ENCODE measurements at places on chromosomes 4 and X.
A peak's percentile ranks its signal among the peaks of the same experiment; 100 is the strongest.

DNA sequence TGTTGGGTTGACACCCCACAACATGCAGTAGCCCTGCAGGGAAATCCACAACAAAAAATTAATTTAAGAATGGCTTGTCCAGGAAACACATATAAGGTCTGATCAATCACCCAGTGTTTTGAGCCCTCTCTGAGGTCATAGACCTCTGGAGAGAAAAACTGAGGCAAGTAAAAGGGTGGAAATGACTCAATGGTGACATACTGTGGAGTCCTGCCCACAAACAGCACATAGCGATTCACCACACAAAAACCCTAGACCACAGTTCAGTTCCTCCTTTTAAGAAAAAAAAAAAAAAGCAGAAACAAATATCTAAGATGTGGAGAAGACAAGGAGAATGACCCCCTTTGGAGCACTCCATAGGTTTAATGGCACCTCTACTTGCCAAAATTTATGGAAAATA, 2691.0 kb downstream of the PCDH7 start:
- DNase-seq, result peak; percentile 19

DNA sequence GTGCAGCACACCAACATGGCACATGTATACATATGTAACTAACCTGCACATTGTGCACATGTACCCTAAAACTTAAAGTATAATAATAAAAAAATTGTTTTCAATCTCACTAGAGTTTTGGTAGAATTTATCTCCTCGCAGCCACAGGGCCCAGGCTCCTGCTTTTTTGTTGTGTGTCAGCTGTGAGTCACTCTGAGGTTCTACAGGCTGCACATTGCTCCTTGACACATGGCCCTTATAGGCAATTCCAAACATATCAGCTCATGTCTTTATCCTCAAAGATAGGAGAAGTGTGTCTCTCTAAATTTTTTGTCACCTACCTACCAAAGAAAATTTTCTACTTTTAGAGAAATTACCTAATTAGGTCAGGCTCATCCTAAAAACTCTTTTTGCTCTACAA, 252.1 kb upstream of the ADGRL3 start:
- peak; percentile 35 for DNase-seq

DNA sequence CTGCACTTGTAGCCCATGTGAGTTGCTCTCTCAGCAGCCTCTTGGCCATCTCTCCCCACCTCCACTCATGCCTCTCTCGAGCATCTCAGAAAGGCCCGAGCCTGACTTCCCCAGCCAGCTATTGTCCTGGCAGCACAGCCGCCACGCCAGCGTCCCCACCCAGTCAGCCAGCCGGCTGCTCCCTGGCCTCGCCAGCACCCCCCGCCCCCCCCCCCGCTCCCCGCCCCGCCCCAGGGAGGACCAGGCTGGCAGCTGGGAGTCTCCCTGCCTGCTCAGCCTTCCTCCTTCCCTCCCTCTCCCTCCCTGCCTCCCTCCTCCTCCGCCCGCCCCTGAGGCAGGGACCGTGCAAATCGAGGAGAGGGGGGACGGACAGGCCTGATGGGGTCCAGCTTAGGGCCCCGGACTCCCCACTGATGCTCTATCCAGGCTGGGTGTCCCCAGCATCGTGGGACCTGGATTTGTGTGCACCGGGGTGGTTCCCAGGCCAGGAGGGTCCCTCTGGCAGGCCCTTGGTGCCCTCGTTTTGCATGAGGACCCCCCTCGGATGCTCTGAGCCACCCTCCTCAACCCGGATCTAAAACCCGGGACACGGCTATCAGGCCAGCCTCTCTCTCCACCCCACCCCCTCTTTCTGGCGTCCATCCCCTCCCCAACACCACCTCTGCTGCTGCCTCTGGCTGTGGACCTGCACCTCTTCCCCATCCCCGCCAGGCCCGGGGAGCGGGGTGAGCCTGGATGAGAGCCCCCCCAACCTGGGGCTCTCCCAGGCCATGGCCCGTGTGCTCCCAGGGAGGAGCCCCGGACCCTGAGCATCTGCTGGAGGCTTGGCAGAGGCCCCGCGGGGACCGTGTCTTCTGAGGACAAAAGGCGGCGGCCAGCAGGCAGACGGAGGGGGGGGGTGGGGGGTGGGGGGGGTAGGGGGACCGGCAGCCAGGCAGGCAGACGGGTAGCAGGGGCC, at the start of gene GPR173:
GPR173 (plus strand) TSS at position 621 of the 958 bp plus-strand sequence. CDS start 27,833 bp downstream, outside the sequence.
- peak; percentile 80 for DNase-seq

GRCh38 chrX:153321381-153322124, at the start of gene PNMA6F:
TSS of gene PNMA6F (minus strand) at chrX:153321767. CDS start at chrX:153320674, 1,093 bp downstream.
- DNase-seq, result no peak

GRCh38 chr4:185774131-185774653, 37.8 kb downstream of the SORBS2 start:
- peak; percentile 24 for DNase-seq

GRCh38 chr4:63464393-63464792, 944.9 kb downstream of the TECRL start:
- DNase-seq, result no peak

DNA sequence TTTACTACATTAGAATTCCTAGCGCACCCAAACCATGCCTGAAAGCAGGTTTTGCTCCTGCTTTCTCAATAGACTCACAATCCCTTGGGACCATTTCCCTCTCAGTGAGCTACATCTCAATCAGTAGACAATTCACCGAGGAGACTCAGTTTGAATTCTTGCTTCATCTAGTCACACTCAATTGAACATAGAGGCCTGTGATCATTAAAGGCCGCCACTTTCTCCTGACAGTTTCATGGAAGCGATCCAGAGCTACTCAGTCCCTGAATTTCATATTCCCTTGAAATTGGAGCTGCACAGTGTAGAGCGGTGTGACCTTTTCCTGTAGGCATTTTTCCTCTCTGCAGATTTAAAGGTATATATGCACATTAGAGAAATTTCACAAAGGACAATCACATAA, 193.9 kb upstream of the SPOCK3 start:
- no peak for DNase-seq

- no peak for DNase-seq
These were observed 13.9 kb downstream of the ZAR1 start for GRCh38 chr4:48504026-48504330.

GRCh38 chrX:23066588-23067281, 67.0 kb downstream of the DDX53 start:
- no peak for DNase-seq

DNA sequence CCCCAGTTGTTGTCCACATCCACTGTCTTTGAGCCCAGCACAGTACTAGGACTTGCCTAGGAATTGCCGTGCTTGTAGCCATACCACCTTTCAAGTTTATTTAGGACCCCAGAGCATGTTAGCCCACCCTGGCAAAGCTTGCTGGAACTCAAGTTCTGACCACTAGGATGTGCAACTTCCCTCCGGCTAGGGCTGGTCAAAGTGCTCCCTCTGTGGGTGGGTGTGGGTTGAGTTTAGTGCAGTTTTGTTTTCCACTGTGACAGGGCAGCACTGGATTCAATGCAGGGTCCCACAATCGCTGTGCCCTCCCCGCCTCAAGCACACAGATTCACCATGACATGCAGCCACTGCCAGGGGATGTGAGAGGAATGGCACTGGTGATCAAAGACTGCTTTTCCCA, 96.0 kb downstream of the RASGEF1B start:
- DNase-seq, result no peak

DNA sequence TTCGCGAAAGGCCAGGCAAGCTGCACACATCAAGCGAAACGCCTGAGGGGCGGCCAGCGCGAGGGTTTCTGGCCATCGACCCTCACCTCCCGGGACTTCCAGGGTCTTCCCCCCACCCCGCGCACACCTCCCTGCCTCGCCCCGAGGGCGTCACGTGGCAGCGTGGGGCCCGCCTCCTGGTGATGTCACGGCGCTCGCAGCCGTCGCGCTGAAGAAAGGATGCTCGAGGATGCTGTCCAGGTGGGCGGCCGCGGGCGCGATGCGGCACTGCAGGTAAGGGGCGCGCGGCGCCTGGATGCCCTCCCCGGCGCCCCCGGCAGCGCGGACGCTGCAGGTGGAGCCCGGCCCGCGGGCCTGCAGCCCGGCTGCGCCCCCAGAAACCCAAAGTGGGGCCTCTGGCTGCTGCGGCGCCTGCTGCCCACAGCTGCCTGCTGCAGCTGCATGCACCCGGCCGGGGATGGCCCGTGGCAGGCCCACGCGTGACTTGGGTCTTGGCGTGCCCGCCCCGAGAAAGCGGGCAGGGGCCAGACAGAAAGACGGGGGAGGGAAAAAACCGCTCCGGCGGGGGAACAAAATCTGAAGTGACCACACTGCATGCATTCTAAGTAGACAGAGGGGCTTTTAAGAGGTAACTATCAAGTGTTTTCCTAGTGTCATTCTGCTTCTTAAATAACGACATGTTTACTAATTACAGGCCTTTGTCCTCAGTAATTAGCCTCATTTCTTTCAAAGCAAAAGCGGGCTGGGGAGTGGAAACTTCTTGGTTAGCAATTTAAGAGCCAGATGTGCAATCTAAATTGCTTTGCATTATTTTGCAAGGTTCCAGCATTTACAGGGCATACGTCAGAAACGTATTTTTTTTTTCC, 1.7 kb downstream of the CLCN4 start:
- DNase-seq, result no peak

DNA sequence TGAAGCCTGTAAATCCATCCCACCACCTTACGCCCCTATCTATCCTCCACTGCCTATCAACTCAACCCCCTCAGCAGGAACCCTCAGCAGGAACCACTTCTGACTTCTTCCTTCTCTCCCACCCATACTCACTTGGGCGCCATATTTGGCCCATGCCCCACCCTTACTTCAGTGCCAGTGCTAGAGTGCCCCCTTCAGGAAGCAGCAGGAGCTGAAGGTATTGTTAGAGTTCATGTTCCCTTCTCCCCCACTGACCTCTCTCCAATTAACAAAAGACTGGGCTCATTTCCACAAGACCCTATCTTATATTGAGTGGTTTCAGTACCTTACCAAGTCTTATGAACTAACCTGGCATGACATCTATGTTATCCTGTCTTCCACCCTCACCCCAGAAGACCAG, 363.1 kb upstream of the SLIT2 start:
- no peak for DNase-seq

GRCh38 chr4:38318737-38319455, 345.1 kb upstream of the KLF3 start:
- DNase-seq, result peak; percentile 98

- no peak for DNase-seq
These were observed 290.2 kb upstream of the VCX start for GRCh38 chrX:7552760-7553159.

DNA sequence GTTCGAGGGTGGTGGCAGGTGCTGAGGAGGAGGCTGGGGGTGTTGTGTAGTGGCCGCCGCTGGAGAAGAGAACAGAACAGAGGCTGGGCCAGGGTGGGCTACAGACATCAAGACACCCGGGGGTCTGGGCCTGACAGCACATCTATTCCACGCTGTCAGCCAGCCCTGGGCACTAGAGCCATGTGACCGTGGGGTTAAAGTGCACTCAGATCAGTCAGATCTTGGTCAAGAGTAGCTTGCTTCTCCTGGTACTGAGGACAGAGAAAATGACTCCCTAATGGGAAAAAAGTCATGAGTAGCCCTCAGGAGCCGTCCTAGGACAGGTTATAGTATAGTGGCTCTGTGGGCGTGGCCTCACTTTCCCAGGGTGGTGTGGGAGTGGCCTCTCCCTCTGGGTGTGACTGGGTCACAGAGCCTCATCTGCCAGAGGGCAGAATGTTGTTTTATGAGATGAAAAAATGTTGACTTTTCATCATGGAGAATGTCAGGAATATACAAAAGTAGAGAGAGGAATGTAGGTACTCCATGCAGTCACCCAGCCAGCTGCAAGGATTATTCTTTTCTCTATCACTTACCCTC, 19.4 kb downstream of the TRMT44 start:
- DNase-seq, result no peak

DNA sequence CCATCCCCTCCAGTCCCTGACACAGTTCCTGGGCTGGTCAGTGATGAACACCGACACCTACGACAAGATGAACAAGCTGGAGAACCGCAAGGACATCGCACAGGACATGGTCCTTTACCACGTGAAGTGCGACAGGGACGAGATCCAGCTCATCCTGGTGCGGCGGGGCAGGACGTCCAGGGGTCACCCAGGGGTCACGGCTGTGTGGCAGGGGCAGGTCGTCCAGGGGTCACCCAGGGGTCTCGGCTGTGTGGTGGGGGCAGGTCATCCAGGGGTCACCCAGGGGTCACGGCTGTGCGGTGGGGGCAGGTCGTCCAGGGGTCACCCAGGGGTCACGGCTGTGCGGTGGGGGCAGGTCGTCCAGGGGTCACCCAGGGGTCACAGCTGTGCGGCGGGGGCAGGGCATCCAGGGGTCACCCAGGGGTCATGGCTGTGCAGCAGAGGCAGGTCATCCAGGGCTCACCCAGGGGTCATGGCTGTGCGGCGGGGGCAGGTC, 16.7 kb downstream of the ATP5ME start:
- DNase-seq, result no peak

DNA sequence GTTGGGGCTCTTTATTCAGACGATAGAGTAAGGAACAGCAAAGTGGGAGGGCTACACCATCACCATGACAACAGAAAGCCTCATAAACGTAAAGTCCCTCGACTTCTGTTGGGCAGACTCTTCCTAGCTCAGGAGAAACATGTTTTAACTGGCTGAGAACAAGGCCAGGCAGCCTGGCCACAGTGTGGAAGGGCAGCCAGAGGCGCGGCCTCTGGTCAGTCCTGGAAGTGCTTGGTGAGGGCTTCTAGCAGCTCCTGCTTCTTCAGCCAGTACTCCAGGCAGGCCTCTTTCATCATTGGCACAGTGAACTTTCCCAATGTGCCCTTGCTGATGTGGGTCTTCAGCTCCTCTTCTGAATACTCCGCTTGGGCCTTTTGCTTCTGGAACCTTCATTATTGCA, 690.9 kb downstream of the PCDH19 start:
- no peak for DNase-seq

- no peak for DNase-seq
These were observed 5.8 kb downstream of the CNKSR2 start for GRCh38 chrX:21379991-21380390.

- DNase-seq, result no peak
These were observed 44.6 kb upstream of the LEF1 start for GRCh38 chr4:108213308-108213707.

DNA sequence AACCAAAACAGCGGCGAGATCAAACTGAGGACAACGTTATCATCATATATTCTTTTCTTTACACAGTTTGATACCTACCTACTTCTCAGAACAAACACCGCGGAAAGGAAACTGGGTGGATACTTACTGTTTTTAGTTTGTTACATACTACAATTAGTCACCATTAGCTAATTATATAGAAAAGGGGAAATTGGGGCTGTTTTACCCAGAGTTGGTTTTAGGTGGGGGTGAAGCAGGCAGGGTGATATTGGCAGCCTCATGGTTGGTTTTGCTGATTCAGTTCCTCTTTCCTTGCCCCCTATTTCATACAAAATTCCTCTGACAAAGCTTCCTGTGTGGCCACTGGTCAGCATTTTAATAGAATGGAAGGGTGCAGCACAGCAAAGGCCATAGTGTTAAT, 77.8 kb downstream of the SORBS2 start:
- DNase-seq, result no peak

DNA sequence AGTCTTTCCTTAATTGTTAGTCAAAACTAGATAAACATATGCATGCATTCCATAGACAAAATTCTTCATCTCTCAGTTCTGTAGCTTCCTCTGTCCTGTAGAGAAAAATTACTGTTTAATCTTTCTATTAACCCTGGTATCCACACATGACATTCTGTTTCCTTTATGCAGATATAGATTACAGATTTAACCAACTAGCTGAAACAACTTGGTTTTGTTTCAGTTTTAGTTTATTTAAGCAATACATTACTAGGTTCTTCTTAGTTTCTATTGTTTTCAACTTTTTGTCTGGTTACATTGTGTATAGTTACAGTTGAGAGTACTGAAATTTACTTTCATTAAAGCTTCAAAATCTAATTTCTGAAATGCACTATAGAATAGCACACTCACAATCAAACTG, 933.9 kb upstream of the EPHA5 start:
- no peak for DNase-seq

- peak; percentile 27 for DNase-seq
These were observed 229.3 kb downstream of the ANKRD50 start for GRCh38 chr4:124483048-124483906.

- no peak for DNase-seq
These were observed 26.9 kb upstream of the GJB1 start for GRCh38 chrX:71195964-71196649.

Measured in fibroblast of skin of scalp (primary cell).